Sciatic nerve (tissue), 2 donors: ENCODE measurements at places on chromosomes 16 and 17. TPM values are rescaled to one million over a fixed set of nuclear protein-coding genes. Genes with fewer than 3 reads are reported as not detected.

The SOX15 gene
- total RNA-seq, result 5.1 TPM

The TUBD1 gene
- 12.6 TPM for total RNA-seq

The HOXB3 gene
- 25.6 TPM for total RNA-seq

The TNFRSF17 gene
- total RNA-seq, result not detected

The EVPLL gene
- not detected for total RNA-seq

The C1QL1 gene
- 6.0 TPM for total RNA-seq

The ZNF207 gene
- 169 TPM for total RNA-seq

The CD300H gene
- not detected for total RNA-seq

GRCh38 chr16:27770271-27771196, 220.6 kb downstream of the KATNIP start:
- no peak for DNase-seq

- no peak for DNase-seq
These were observed 28.5 kb upstream of the CCDC182 start for GRCh38 chr17:57773557-57773956.

- no peak for DNase-seq
These were observed 16.7 kb upstream of the IRF8 start for GRCh38 chr16:85882181-85882810.

- DNase-seq, result no peak
These were observed 52.5 kb downstream of the PIPOX start for GRCh38 chr17:29095439-29095838.

- DNase-seq, result no peak
These were observed 17.0 kb upstream of the TMC5 start for GRCh38 chr16:19400711-19401110.

- no peak for DNase-seq
These were observed 3.2 kb downstream of the TERB1 start for GRCh38 chr16:66798161-66798560.

DNA sequence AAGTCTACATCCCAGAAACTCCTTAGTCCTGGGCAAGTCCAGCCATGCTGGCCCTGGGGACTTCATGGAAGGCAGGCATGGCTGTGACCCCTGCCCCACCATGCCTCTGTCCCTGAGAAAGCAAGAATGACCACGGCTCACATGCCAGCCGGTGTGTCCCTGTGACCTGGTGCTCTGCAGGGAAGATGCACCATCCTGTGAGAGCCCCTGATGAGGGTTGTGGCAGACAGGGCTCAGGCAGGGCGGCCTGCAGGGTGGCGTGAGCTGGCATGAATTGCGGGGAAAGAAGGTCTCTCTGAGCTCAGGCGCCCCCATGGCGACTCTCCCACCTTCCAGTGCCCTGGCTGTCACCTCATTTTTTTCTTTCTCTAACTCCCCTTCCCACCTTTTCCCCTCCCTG, 260.3 kb downstream of the RBFOX3 start:
- no peak for DNase-seq

DNA sequence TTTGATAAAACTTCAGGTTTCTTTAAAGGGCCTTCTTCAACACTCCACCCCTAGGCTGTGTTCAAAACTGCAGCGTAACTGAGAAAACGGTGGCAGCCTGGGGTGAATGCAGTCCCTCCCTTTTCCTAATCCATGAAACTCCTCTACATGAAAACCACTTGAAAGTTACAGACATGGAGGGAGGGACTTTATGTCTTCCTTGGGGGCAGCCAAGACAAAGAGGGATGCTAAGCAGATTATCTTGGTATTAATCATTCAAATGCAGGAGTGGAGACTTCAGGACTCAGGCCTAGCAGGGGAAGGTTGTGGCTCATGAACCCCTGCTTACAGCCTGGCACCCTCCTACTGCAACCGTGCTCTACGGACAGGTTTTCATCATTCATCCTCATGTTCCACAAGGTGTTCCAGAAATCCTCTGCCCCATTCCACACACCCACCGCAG, 46.8 kb downstream of the RNF112 start:
- no peak for DNase-seq

DNA sequence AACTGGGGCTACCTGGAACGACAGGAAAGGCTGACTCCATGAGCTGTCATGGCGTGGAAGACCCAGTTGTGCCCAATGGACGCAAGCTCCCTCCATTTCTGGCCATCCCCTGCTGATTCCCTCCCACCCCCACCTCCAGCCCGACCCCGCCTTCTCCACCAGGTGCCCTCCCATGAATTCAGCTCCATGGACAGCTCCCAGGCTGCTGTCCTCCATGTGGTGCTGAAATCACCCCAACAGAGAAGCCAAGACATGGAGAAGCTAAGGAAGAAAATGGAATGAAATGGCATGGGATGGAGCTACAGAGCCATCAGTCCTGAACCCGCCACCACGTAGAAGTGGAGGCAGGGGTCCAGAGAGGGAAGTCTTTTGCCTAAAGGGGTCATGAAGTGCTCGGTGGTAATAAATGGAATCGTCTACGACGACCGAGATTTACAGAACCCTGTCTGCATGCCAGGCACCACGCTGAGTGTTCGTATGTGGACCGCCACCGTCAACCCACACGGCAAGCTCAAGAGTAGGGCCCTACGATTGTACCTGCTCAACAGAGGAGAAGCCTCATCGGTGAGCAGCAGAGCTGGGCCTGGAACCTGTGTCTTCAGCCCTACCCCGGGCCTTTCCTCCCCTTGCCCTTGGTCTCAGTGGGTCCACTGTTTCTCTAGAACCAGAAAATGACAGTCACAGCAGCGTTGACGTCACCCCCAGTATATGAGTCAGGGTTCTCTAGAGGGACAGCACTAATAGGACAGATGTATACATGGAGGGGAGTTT, 9.3 kb upstream of the ZC3H18 start:
- DNase-seq, result no peak

- DNase-seq, result no peak
These were observed 7.3 kb downstream of the FASN start for GRCh38 chr17:82090549-82091263.

- no peak for DNase-seq
These were observed 30.5 kb upstream of the LGALS9 start for GRCh38 chr17:27600471-27600870.
